Uterine smooth muscle cell (primary cell): ENCODE measurements at places on chromosomes 1 and 21. TPM values are rescaled to one million over a fixed set of nuclear protein-coding genes. Genes with fewer than 3 reads are reported as not detected.

CSDE1 gene
- 741 and 838 TPM in 2 replicates for total RNA-seq

KRTAP13-2 gene
- not detected in 2 replicates for total RNA-seq

FCER1G gene
- not detected in 2 replicates for total RNA-seq

UBE2U gene
- not detected in 2 replicates for total RNA-seq

SFN gene
- 0.12 and 0.33 TPM in 2 replicates for total RNA-seq

KCNN3 gene
- under 0.01 TPM in 2 replicates for total RNA-seq
